ENCODE measurements at places on chromosomes 5 and 9. TPM values are rescaled to one million over a fixed set of nuclear protein-coding genes. Genes with fewer than 3 reads are reported as not detected.

GRCh38 chr5:36637101-36637500, 30.7 kb downstream of the SLC1A3 start:
- H3K4me1 ChIP-seq = no peaks in the 10 kb centered on the region
- no peak overlapping the region for H3K27ac ChIP-seq
- no peaks in the 10 kb centered on the region for H3K36me3 ChIP-seq
- H3K27me3 ChIP-seq = peaks cover 9% of the 10 kb centered on the region
- no peak for DNase-seq

DNA sequence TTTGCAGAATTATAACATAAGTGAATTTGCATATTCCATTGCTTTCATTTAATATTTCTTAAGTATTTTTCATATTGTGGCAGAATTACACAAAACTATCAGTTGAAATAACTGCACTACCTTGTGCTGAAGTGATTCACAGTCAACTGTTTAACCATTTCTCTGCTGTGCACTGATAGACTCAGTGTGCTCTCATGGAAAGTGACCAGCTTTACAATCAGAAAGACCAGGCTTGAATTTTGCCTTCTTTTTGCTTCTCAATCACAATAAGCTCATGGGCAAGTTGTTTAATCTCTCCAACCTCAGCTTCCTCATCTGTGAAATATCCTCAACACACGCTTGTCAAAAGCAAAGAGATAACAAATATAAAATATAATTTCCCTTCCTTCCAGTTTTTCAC, 18.3 kb downstream of the CDK5RAP2 start:
- H3K36me3 ChIP-seq = peaks cover 42% of the 10 kb centered on the region
- H3K4me1 ChIP-seq = no peaks in the 10 kb centered on the region
- DNase-seq = no peak
- H3K4me3 ChIP-seq = no peak overlapping the region
- no peaks in the 10 kb centered on the region for H3K27me3 ChIP-seq

GRCh38 chr9:71504636-71505035, 263.7 kb downstream of the CEMIP2 start:
- no peaks in the 10 kb centered on the region for H3K4me1 ChIP-seq
- H3K4me3 ChIP-seq = no peak overlapping the region
- no peak for DNase-seq
- H3K27me3 ChIP-seq = no peaks in the 10 kb centered on the region

DNA sequence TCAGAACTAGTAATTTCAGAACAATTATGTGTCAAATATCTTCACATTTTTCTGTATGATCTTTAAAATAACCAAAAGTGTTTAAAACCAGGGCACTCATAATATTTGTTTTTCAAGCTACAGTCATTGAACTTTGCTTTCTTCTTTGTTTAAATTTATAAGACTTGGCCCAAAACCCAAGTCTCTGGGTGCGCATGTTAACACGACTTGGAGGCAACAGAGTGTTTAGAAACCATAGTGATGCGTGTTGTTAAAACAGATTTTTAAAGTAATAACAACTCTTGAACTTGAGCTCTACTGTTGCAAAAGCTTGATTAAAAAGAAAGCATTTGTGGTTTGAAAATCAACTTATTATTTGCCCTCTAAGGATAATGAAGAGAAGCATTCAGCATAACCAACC, 26.0 kb upstream of the GRIN3A start:
- no peak overlapping the region for H3K27ac ChIP-seq
- no peak overlapping the region for H3K4me3 ChIP-seq
- no peak for DNase-seq
- no peaks in the 10 kb centered on the region for H3K36me3 ChIP-seq
- no peaks in the 10 kb centered on the region for H3K4me1 ChIP-seq

GRCh38 chr9:135280666-135281065, 193.2 kb downstream of the OLFM1 start:
- no peaks in the 10 kb centered on the region for H3K4me1 ChIP-seq
- H3K27me3 ChIP-seq = no peaks in the 10 kb centered on the region
- H3K4me3 ChIP-seq = no peak overlapping the region
- no peak overlapping the region for H3K27ac ChIP-seq

DNA sequence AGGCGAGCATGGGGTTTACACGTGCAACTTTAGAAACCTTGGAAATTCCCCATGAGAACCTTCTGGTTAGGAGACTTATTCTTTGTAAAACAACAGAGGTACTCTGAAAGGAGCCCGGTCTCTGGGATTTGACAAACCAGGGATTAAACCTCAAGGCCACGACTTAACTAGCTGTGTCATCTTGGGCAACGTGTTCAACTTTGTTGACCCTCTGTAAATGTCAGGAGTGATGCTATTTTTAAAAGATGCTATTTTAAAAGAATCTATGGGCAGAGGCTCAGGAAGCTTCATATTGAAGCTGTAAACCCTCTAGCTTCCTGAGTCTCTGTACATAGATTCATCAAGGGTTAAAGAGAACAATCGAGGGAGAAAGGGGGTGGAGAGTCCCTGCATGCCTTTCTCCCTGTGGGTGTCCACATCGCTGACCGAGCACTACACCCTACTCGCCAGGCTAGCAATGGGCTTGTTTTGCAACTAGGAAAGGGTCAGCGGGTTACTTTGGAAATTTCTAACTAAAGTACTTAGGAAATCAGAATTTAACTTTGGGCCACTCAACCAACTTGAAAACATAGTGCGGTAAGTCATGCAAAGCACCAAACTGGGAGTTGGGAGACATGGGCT, 2.1 kb downstream of the SLC36A2 start:
- no peaks in the 10 kb centered on the region for H3K4me1 ChIP-seq
- no peak overlapping the region for H3K4me3 ChIP-seq
- DNase-seq = no peak
- H3K27ac ChIP-seq = no peak overlapping the region

- H3K27ac ChIP-seq = no peak overlapping the region
- no peaks in the 10 kb centered on the region for H3K27me3 ChIP-seq
- no peak overlapping the region for H3K4me3 ChIP-seq
- peak; percentile 84 for DNase-seq
Observed at GRCh38 chr5:142151436-142152383, 43.1 kb downstream of the NDFIP1 start.

ZNF879 gene
- 4.7 TPM for total RNA-seq

TMEFF1 gene
- total RNA-seq = 0.58 TPM

Data from left lung (tissue), 14 donors.